ENCODE measurements at places on chromosomes 3 and 15. TPM values are rescaled to one million over a fixed set of nuclear protein-coding genes. Genes with fewer than 3 reads are reported as not detected.

The C2CD4B gene
- total RNA-seq: not detected

The SMCO1 gene
- total RNA-seq: not detected

The DNASE1L3 gene
- total RNA-seq: not detected

The SEC62 gene
- total RNA-seq: 67.9 TPM

The LEO1 gene
- total RNA-seq: 32.7 TPM

The PLCH1 gene
- 21.4 TPM for total RNA-seq

The IL17RD gene
- 52.1 TPM for total RNA-seq

The TRMT10C gene
- total RNA-seq: 28.9 TPM

The PSTPIP1 gene
- total RNA-seq: 1.5 TPM

The EPB42 gene
- not detected for total RNA-seq

GRCh38 chr3:69784954-69785514 lies 45.8 kb downstream of the MITF start:
- DNase-seq: no peak

DNA sequence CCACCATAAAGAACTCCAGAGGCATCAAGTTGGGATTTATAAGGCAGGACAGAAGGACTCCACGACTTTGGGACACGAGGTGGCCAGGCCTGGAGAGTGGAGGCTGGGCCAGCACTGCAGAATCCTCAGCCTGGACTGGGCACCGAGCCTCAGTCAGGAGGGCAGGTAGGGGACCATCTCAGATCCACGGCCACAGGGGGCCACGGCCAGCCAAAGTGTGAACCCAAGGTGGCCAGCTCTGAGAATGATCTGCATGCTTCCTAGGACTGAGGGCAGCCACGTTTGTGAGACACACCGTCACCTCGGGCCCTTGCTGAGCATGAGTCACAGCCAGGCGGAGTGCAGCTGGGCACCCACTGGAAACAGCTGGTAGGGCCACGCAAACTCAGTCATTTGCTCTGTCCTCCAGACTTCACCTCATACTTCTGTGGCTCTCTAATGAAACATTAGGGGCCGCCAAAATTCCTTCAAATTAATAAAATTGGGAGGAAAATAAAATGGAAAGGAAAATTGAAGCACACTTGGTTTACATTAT lies 65.8 kb downstream of the CTNNB1 start:
- no peak for DNase-seq

DNA sequence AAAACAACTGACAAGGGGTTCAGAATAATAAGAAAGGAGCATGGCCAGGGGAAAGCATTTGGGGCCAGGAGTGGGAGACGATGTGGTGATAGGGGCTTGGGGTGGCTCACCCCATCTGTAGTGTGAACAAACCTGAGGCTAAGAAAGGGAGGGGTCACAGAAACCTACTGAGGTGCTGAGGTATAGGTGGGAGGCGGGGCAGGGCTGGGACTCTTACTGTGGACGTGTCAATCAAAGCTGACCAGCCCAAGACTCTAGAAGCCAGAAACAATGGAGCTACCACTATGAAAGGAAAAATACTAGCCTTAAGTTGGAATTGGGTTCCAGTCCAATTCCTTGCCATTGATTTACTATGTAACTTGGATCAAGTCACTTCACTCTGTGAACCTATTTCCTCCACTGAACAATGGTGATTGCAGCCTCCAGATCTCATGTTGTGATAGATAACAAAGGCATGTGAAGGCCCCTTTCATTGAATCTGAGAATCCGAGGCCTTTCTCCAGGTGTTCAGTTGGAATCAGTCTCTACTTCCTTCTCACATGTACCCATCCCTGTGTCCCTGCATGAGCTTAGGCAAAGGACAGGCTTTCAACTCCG lies 260.9 kb upstream of the HES1 start:
- no peak for DNase-seq

- DNase-seq: no peak
Observed at GRCh38 chr3:157692468-157692867, 189.3 kb upstream of the VEPH1 start.

- DNase-seq: peak; percentile 79
Observed at GRCh38 chr15:89874926-89875564, 18.7 kb downstream of the AP3S2 start.

GRCh38 chr3:65785065-65785645 lies 253.6 kb downstream of the MAGI1 start:
- DNase-seq: no peak

DNA sequence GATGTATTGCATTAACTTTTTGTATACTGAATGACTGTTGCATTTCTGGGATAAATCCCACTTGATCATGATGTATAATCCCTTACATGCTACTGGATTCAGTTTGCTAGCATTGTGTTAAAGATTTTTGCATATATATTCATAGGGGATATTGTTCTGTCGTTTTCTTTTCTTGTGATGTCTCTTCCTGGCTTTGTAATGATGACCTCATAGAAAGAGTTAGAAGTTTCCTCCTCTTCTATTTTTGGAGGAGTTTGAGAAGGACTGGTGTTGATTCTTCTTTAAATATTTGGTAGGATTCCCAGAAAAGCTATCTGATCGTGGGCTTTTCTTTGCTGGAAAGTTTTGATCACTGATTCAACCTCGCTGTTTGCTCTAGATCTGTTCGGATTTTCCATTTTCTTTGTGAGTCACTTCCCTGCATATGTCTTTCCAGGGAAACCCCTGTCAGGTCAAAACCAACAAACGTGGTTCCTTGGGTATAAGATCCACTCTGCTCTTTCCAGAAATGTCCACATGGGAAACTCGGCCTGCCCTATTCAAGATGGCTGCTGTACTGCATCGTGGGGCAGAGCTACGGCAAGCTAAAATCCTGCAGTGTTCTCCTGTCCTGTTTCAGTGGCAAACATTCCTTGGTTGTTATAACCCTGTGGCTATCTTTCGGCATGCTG lies 120.4 kb downstream of the GABRG3 start:
- DNase-seq: no peak

- DNase-seq: no peak
Observed at GRCh38 chr15:34014556-34014955, 24.4 kb downstream of the AVEN start.

DNA sequence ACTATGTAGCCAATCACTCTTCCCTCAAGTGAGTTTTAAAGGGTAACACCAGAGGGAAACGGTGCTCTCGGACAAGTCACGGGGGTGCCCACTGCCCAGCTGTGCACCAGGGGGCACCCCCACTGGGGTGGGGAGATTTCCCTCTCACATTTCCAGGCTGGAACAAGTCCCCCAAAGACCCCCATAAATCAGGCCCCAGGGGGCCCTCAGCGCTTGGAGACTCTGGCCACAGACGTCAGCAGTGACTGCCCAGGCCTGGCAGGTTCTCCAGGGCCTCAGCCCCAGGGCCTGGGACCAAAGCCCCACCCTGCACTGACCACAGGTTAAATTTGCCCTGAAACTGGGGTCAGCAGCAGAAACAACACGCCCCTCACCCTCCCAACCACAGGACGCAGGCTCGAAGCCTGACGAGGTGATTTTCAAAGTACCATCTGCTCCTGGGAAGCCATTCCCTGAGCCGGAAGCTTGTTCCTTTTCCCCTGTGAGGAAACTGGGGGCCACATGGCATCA lies 17.0 kb downstream of the XXYLT1 start:
- DNase-seq: no peak

GRCh38 chr15:59274126-59274970 lies 67.7 kb downstream of the LDHAL6B start:
- DNase-seq: no peak

- no peak for DNase-seq
Observed at GRCh38 chr3:138007898-138008297, 2.1 kb upstream of the CLDN18 start.

DNA sequence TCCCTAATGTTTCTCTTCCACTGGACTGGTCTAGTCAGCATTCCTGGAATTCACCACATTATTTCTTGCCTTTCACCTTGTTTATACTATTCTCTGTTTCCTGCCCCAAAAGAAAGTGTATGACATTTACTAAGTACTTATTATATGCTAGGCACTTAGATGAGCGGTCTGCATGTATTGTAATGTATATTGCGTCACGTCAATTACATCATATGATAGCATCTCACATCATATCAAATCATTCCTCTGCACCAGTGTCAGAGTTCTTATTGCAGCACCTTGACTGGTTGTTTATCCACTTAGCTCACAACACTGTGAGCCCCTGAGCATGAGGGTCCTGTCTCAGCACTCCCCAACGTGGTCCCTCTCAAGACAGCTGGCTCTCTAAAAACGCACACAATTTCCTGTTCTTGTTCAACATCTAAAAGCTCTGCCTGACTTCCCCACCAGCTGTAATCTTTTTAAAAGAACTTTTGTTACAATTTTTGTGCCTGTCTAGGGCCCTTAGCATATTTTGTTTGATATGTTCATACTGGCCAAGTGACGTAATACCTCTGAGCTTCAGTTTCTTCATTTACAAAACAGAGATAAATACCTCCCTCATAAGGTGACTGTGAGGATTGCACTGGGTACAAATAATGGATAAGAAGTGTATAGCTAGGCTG lies 58.8 kb downstream of the ARHGAP31 start:
- DNase-seq: no peak

DNA sequence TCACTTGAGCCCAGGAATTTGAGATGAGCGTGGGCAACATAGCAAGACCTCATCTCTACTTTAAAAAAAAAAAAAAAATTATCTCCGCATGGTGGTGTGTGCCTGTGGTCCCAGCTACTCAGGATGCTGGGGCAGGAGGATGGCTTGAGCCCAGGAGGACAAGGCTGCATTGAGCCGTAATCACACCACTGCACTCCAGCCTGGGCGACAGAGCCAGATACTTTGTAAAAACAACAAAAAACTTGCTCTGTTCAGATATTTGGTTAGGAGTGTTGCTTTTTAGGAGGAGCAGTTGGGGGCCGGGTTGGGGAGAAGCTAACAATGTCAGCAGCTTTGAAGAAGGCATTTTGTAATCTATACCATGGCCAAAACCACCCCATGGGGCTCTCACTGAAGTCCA lies 4.1 kb downstream of the GCNT3 start:
- no peak for DNase-seq

DNA sequence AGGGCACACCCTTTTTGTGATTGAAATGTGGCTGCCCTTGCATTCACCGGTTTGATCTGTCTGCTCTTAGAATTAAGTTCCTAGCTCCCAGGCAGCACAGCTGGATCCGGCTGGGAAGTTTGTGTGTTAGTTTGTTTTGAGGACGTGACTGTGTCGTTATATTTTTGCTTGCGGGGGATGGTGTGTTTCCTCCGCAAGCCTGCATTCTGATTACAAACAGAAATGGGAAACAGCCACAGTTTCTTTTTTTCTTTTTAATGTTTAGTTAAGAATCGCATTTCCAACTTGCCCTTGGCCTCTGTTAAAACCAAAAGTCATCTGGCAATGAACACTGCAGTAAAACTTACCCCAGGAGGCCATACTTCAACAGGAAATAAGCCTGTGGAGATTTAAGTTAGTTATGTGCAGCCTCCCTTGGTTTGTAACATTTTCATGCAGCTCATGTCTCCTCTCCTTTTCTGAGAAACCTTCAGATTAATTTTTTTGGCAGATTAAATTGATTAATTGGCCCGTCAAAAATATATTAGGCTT lies 888 bp downstream of the TMOD3 start:
- no peak for DNase-seq

Data from neural crest cell (in vitro differentiated cells).